Naive thymus-derived CD4-positive, alpha-beta T cell (primary cell): ENCODE measurements at places on chromosomes 16 and 17. TPM values are rescaled to one million over a fixed set of nuclear protein-coding genes. Genes with fewer than 3 reads are reported as not detected.

The SGSM2 gene
- total RNA-seq, result 139 TPM

DNA sequence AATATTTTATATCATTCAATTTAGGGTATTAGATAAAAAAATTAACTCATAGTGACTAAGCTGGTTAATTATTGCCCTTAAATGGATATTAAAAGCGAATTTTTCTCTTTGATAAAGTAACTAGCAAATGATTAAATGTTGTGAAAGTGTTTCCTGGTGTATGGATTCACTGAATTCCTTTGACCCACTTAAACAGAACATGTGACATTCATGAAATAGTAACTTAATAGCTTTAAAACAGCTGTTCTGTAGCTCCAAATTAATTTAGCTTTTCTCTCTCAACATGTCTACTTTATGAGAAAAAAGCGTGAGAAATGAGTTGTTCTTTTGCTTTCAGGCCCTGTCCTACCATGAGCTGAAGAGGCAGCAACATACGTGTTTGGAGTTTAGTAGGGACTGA lies 36.4 kb upstream of the APPBP2 start:
- no peak for DNase-seq
- no peak overlapping the region for H3K4me3 ChIP-seq
- no peaks in the 10 kb centered on the region for H3K4me1 ChIP-seq
- H3K27ac ChIP-seq, result no peak overlapping the region
- H3K27me3 ChIP-seq, result no peaks in the 10 kb centered on the region
- H3K36me3 ChIP-seq, result no peaks in the 10 kb centered on the region

DNA sequence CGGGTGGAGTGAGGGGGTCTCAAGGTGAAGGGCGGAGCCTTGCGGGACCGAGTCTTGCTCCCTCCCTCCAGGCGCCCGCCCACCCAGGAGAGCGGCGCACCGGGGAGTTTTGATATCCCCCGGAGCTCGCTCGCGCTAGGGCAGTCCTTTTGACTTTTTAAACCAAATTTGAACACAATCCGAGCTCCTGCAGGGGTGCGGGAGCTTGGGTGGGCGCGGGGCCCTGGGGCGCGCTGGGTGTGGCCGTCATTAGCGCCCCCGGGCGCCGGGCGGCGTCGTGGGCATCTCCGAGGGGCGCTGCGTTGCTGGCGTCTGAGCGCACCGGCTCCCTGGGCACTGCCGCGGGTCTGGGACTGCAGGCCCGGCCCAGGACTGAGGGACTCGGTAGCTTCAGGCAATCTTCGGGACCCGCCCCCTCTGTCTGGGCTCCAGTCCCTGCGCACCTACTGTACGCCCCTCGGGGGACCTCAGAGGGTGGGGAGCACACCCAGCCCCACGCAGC lies 10.9 kb downstream of the MAF start:
- H3K27me3 ChIP-seq, result no peaks in the 10 kb centered on the region
- H3K4me1 ChIP-seq, result no peaks in the 10 kb centered on the region
- H3K36me3 ChIP-seq, result no peaks in the 10 kb centered on the region
- DNase-seq, result no peak

The LRRC75A gene
- total RNA-seq, result 0.71 and 0.92 TPM in 2 replicates

GRCh38 chr17:61386251-61386650 lies 13.4 kb upstream of the TBX2 start:
- H3K27me3 ChIP-seq, result no peaks in the 10 kb centered on the region
- no peak overlapping the region for H3K27ac ChIP-seq
- H3K4me1 ChIP-seq, result no peaks in the 10 kb centered on the region

The TBC1D3K gene
- total RNA-seq, result not detected
